ENCODE measurements at places on chromosomes 12 and 14. TPM values are rescaled to one million over a fixed set of nuclear protein-coding genes. Genes with fewer than 3 reads are reported as not detected.

DNA sequence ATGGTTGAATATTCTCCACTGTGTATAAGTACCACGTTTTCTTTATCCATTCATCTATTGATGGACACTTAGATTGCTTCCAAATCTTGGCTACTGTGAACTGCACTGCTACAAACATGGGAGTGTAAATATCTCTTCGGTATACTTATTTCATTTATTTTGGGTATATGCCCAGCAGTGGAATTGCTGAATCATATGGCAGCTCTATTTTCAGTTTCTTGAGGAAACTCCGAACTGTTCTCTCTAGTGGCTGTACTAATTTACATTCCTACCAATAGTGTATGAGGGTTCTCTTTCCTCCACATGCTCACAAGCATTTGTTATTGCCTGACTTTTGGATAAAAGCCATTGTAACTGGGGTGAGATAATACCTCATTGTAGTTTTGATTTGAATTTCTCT lies 623.1 kb upstream of the LRFN5 start:
- DNase-seq, result no peak

GRCh38 chr14:63308723-63309317 lies 9.9 kb downstream of the GPHB5 start:
- DNase-seq, result no peak

CALCOCO1 gene
- 219 TPM for total RNA-seq

PZP gene
- total RNA-seq, result 2.1 TPM

- no peak for DNase-seq
These were observed 11.5 kb downstream of the ZFP36L1 start for GRCh38 chr14:68781161-68782021.

GRCh38 chr12:685388-685787 lies 22.1 kb upstream of the NINJ2 start:
- DNase-seq, result no peak

HOXC5 gene
- 0.17 TPM for total RNA-seq

TEAD4 gene
- total RNA-seq, result 23.2 TPM

DNA sequence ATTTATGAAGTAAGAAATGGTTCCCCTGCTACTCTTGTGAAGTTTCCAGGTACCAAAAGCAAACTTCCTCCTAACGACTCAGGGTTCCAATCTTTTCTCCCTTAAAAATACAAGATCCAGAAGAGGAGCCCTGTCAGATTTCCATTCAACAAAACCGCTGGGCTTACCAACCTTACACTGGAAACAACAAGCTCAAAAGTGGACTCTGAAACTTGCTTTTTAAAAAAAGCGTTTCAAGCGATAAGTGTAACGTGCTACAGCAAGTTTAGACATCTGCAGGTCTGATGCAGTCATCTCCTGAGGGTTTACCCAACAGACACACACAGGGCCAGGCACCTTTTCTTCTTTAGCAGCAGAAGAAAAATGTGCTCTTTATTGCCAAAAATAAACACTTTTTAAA lies 6.9 kb upstream of the CREBL2 start:
- DNase-seq, result no peak

RASSF9 gene
- 6.3 TPM for total RNA-seq

- no peak for DNase-seq
These were observed 207.2 kb downstream of the SLC5A8 start for GRCh38 chr12:101002696-101003419.

DNA sequence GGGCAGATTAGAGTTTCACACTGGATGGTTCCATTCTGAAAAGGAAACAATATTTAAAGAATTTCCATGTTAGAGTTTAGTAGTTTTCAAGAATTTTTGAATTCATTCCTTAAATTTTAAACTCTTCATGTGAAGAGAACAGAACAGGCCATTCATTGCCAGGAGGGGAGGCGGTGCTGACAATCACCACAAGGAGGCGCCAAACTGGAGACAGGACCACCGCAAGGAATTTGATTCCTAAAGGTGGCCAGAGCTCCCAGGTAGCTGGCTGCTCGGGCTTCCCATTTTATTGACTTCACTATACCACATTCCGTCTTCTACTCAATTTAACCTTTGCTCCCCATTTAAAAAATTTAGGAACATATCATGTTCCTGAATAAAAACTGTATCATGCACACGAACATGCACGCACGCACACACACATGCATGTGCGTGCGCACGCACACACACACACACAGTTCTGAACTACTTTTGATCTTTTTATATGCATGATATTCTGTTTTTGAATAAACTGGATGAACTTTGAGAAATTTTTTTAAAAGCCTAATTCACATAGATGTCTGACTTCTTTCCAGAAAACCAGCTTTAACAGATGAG lies 101.2 kb downstream of the NELL2 start:
- DNase-seq, result no peak

GRCh38 chr14:42013153-42013552 lies 406.5 kb downstream of the LRFN5 start:
- no peak for DNase-seq

GRCh38 chr12:67748743-67749040 lies 100.1 kb downstream of the DYRK2 start:
- DNase-seq, result no peak

DNA sequence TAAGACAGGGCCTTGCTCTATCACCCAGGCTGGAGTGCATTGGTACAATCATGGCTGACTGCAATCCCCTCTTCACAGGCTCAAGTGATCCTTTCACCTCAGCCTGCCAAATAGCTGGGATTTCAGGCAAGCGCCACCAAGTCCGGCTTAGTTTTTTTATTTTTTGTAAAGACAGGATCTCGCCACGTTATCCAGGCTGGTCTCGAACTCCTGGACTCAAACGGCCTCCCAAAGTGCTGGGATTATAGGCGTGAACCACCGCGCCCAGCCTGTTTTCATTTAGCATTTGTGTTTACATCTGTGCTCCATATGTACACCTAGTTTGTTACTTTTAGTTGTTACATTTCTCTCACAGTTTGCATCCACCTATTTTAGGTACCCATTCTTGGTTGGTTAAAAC lies 32.5 kb upstream of the LIMA1 start:
- no peak for DNase-seq

PMCH gene
- total RNA-seq, result not detected

ACYP1 gene
- total RNA-seq, result 15.4 TPM

- DNase-seq, result no peak
These were observed 28.4 kb upstream of the CDKL1 start for GRCh38 chr14:50425105-50425504.

- DNase-seq, result peak; percentile 91
These were observed 1.3 kb downstream of the PRPH start for GRCh38 chr12:49296034-49296835.

- no peak for DNase-seq
These were observed 30.8 kb downstream of the PLEKHG3 start for GRCh38 chr14:64734990-64735389.

GRCh38 chr12:2094597-2094996 lies 41.8 kb downstream of the CACNA1C start:
- peak; percentile 36 for DNase-seq

SLC38A4 gene
- total RNA-seq, result not detected

DNA sequence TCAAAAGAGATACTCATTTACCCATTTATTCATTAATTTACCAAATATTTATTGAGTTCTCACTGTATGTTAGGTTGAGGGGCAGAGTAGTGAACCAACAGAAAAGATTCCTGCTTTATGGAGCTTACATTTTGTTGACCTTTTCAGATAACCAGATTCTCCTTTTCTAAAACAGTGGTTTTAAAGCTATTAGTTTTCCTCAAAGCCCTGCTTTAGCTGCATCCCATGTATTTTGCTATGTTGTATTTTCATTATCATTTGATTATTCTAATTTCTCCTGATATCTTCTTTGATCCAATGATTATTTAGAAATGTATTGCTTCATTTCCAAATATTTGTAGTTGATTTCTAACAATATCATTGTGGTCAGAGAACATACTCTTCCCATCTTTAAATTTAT lies 53.6 kb downstream of the EML1 start:
- no peak for DNase-seq

LPCAT3 gene
- 79.5 TPM for total RNA-seq

GRCh38 chr12:10031771-10032175 lies 1.3 kb downstream of the CLEC9A start:
- DNase-seq, result no peak

- no peak for DNase-seq
These were observed 455.8 kb downstream of the SOX5 start for GRCh38 chr12:23493672-23494071.

DNA sequence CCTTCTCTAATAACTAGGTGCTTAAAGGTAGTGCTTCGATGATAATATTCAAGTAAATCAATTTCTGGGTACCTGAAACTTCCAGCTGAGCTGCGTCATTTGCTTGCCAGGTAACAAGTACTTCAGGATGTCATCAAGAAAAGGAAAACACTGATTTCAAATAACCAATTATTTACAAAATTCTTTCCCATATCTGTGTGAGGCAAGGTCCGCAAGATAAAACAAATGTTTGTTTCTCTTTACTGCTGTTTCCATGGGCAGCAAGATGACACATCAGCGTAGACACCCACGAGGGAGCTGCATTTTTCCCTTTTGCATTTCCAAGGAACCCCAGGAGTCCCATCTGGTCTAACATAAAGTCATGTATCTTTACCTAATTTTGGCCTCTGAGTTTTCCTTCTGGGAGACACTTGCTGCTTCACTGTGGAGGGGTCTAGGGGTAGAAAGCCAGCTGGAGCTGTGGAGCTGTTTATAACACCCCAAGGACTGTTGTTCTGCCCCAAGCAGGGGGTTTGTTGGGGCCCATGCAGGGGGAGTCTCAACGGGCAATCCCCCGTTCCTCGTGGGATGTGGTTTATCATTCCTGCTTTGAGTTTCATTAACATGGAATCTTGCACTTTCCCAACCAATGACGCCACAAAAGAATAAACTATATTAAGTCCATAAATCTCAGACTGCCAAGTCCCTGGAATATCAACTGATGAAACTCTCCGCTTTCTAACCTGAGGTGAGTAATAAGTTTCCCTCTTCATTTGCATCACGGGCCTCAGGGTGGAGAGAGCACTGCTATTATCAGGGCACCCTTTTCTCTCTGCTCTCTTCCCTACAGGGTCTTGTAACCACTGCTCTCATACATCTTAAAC lies 112.8 kb upstream of the PELI2 start:
- DNase-seq, result no peak

DNA sequence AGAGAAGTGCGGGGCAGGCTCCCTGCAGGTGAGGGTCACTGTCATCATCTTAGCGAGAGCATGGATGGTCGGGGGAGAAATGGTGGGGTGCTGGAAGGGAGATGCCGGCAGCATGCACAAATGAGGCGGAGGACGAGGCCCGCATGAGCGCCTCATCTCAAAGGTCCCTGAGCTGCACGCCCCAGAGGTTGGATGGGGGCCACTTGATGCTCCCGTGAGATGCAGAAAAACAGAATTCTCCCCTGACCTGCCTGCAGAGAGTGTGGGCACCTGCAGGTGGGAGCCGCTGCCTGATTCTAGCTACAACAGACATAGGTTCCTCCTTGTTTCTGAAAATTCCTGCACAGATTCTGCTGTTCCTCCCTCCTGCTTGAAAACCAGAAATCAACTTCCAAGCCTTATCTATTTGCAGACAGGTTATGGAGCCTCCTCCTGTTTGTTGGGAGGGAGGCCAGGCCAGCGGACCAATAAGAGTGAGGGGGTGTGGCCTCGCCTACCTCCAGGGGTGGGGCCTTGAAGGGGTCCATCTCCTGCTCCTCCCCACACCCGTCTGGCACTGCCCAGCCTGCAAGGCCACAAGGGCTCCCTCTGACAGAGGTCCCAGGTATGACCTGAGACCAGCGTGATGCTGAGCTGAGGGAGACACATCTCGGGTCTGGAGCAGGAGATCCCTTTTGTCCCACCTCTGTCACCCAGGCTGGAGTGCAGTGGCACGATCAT lies 67.2 kb downstream of the KDM2B start:
- peak; percentile 50 for DNase-seq

KRT3 gene
- not detected for total RNA-seq

BRMS1L gene
- 2.1 TPM for total RNA-seq

SELPLG gene
- 26.2 TPM for total RNA-seq

DNA sequence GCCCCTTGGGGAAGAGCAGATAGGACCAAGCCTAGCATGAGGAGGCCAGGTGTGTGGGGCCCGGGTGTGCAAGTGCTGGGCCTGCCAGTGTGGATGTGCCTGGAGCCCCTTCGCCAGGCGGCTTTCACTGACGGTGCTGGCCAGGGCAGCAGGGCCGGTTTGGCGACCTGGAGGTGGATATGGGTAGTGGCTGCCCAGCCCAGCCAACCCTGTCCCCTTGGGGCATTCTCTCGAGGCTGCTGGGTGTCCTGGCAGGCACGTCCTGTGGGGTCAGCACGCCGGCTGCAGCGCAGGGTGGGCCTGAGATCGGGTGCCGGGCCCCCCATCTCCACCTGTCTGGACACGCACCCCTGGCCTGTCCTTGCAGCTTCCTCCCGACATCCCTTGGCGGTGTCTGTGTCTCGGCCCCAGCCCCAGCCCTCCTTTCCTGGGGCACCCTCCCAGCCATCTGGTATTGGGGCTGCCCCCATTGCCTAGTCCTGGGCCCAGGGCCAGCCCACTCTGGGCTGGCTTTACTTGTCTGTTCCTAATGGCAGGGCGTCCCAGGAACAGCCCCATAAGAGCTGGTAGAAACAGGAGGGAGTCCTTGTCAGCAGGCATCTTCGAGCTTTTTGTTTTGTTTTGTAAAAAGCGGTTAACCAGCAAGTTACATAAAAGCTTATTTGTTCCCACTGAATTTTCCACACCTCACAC lies 7.2 kb upstream of the CRIP2 start:
- DNase-seq, result no peak

- no peak for DNase-seq
These were observed 62.4 kb upstream of the TBPL2 start for GRCh38 chr14:55502746-55503284.

ACVRL1 gene
- total RNA-seq, result 86.6 TPM

DNA sequence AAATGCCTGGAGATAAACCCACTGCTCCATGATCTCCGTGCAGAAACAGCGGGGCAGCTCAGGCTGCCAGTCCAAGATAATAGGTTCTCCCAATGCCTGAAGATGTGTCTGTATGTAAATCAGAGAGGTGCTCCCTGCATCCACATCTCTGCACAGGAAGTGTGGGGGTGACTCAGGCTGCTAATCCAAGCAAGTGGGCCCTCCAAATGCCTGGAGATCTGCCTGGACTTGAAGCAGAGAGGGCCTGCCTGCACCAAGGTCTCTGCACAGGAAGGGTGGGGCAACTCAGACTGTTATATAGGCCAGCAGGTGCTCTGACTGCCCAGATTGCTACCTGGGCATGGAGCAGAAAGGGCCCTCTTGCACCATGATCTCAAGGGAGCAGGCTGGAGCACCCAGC lies 504.7 kb downstream of the LRFN5 start:
- no peak for DNase-seq

- peak; percentile 82 for DNase-seq
These were observed 121.4 kb downstream of the AACS start for GRCh38 chr12:125186471-125187147.

GRCh38 chr12:15688838-15689625 lies 100.2 kb downstream of the EPS8 start:
- no peak for DNase-seq

GRCh38 chr14:100421756-100422470 lies 98.8 kb downstream of the SLC25A47 start:
- no peak for DNase-seq

ESR2 gene
- total RNA-seq, result 0.94 TPM

GRCh38 chr14:80095623-80096022 lies 115.7 kb downstream of the DIO2 start:
- no peak for DNase-seq

METTL25 gene
- 14.7 TPM for total RNA-seq

GRCh38 chr12:126424696-126425095 lies 1359.5 kb downstream of the AACS start:
- no peak for DNase-seq

AQP5 gene
- 21.0 TPM for total RNA-seq

All from upper lobe of left lung (tissue), 6 donors.